ENCODE measurements at places on chromosomes 3 and 15. TPM values are rescaled to one million over a fixed set of nuclear protein-coding genes. Genes with fewer than 3 reads are reported as not detected.

MEGF11 gene
- 0.23 TPM for total RNA-seq

- no peaks in the 10 kb centered on the region for H3K4me1 ChIP-seq
- H3K27ac ChIP-seq: no peak overlapping the region
- no peaks in the 10 kb centered on the region for H3K36me3 ChIP-seq
- DNase-seq: no peak
Measured at GRCh38 chr3:16599694-16600093, 5.5 kb downstream of the DAZL start.

DNA sequence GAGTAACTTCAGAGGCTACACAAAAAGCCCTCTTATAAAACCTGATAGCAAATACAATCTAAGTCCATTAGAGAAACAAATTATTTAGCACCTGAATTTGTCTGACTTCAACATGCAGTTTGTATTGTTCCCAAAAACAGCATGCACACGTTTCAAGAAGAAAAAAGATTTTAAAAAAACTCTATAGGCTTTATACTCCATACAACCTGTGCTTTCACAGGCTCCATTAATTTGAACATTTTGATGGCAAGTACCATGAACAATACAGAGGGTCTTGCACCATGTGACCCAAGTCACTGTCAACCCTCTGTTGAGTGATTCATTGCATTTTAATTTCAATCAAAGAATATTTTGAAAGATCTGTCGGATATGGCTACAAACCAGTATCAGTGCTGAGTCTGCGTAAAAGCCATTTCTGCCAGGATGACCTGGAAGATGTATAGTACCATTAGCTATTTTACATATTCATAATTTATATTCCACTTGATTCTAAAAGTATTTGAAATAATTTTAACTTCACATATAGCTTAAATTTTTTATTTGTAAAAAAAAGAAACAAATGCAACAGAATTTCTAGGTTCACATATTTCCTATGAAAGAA, 13.2 kb downstream of the ANXA2 start:
- DNase-seq: no peak
- no peak overlapping the region for H3K27ac ChIP-seq
- no peak overlapping the region for H3K4me3 ChIP-seq

DNA sequence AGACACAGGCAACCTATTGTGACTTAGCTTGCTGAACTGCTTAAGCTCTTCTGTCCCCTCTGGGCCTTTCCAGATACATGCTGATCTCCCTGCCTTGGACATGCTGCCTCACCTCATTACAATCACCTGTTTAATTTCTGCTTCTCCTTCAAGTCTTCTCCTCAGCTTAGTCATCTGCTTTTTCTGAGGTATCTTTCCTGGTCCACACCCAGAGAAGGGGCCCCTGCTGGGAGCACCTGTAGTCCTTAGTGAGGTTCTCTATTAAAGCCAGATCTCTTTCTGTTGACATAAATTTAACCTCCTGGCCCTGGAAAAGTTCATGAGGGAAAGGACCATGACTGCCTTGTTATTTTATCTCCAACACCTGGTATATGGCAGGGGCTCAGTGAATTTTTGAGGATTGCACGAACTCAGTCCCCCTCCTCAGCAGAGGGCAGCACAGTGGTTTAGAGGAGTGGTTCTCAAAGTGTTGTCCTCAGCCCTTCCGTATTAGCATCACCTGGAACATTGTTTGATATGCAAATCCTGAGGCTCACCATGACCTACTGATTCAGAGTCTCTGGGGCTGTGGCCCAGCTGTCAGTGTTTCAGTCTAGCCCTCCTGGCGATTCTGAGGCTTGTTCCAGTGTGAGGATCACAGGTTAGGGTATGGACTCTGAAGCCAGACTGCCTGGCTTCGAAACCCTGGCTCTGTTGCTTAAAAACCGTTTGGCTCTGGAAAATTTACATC, 12.7 kb downstream of the COL6A6 start:
- no peaks in the 10 kb centered on the region for H3K36me3 ChIP-seq
- H3K4me3 ChIP-seq: no peak overlapping the region
- H3K4me1 ChIP-seq: no peaks in the 10 kb centered on the region
- no peak for DNase-seq

Data from esophagus muscularis mucosa (tissue), 4 donors.